SK-MEL-5 (cell line): ENCODE measurements at places on chromosomes 13 and 19. TPM values are rescaled to one million over a fixed set of nuclear protein-coding genes. Genes with fewer than 3 reads are reported as not detected.
A peak's percentile ranks its signal among the peaks of the same experiment; 100 is the strongest.

DNA sequence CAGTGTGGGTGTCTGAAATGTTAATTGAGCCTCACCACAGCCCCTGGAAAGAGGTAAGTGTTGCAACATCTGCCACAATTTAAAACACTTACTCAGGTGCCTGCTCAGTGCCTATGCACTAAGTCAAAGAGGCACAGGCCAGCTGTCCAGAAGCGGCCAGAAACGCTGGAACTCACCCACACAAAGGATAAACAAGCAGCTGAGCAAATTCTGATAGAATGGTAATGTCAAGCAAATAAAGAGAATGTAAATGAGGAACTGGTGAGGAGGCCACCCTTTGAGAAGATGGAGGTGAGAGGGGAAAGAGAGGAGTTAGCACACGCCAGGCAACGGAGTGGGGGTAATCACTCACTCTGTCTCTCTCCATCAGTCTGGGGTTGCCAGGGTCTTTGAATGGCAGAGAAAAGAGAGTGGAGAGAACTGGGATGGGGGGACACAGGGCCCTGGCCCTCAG is 67.7 kb upstream of the SERP2 start:
- DNase-seq: no peak

GRCh38 chr13:74743992-74744391 is 609.8 kb upstream of the KLF12 start:
- DNase-seq: no peak

DNA sequence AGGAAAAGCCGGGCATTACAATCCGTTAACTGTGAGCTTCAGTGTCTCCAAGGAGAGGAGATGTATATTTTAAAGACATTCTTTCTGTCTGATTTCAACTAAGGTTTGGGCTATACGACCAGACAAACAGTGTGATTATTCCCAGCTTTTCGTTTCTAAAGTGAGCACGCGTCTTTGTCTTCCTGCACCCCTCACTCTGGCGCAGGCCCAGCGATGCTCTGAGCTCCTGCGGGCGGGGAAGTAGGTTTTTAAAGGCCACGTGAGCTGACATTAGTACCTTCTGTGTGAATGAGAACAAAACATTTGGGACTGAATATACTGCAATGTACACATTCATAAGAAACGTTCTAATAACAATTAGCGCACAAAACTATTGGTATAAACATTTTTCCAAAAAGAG is 15.3 kb upstream of the RANBP3 start:
- no peak for DNase-seq

ZNF610 gene
- 2.2 and 3.2 TPM in 2 replicates for total RNA-seq

ZNF285 gene
- 2.6 and 3.6 TPM in 2 replicates for total RNA-seq

- DNase-seq: no peak
These were observed 68.3 kb upstream of the DACH1 start for GRCh38 chr13:71935166-71935840.

GRCh38 chr19:7068599-7068998 is 904 bp upstream of the ZNF557 start:
- no peak for DNase-seq

DNA sequence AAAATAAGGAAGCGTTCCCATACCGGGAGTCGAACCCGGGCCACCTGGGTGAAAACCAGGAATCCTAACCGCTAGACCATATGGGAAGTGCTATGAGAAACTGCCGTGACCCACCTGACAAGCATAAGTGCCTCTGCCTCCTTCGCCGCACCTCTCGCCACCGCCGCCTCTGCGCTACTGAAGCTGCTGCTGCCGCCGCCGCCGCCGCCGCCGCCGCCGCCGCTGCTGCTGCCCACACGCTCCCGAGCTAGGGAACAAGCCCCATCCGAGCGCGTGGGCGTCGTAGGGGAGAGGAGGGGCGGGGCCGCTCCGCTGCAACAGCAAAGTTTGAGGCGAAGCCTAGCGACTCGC is 610 bp upstream of the WBP4 start:
- peak; percentile 86 for DNase-seq

GNA15 gene
- not detected in 2 replicates for total RNA-seq

MTRF1 gene
- total RNA-seq: 18.3 and 26.7 TPM in 2 replicates

DNA sequence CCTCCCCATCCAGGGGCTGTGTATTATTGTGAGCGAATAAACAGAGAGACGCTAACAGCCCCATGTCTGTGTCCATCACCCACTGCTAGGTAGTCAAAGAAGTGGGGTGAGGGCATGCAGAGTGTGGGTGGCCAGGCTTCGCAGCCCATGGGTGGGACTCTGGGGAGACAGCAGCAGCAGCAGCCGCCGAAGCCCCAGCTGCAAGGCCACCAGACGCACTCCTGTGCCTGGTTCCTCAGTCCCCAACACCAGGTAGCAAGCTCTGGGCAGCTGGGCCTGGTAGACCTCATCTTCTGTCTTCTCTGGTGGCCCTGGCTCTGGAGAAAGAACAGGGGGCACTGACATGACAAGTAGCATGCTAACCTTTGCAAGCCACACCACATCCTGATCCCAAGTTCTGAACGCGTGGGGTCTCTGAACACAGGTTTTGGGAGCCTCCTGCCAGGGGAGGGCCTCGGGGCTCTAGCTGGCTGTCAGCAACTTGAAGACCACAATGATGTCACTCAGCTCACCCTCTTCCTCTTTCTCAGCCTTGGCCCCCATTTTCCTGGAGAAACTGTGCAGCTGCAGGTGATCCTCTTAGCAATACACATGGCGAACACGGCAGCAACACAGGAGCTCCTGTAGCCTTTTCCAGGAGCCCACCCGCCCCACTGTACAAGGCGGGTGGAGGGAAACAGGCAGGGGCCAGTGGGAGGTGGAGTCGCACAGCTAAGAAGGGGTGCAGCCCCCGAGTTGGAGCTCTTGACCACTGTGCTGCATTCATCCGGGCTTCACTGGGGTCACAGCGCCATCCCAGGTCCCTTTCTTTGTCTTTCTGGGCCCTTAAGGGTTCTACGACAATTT is 5.8 kb downstream of the FUZ start:
- DNase-seq: no peak

DNA sequence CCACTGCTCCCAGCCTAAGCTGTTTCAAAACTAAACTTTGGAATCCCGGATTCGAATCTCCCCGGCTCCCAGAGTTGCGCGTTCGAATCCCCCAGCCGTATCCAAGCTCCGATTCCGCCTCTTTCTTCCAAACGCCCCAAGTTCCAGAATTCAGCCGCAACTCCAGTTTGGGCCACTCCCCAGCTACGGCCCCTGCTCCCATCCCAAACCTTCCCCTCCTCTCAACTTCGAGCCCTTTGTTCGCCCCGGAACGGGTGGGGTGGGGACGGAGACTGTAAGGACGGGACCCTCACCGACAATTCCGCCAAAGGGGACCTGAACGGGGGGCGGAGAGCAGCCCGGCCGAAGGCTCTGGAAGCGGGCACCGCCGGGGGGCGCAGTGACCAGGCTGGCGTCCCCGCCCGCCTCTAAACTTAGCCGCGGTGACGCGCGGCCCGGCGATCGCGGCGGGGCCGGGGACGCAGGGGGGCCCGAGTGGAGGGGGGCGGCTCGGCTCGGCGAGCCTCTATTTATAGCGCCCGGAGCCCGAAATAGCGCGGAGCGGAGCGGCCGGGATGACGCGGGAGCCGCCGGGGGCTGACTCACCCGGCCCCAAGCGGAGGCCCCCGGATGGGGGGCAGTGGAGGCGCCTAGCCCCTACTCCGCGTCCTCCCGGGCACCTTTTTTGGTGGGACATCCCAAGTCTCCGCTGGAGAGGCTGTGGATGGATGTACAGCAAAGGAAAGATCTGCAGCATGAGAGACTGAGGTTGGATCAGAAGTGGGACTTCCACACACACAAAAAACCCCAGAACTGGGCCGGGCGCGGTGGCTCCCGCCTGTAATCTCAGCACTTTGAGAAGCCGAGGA is 4.9 kb upstream of the ERCC1 start:
- DNase-seq: no peak

- peak; percentile 93 for DNase-seq
These were observed at the start of gene ZNF616 for GRCh38 chr19:52139252-52140031. Gene ZNF616 (minus strand): TSS chr19:52139938. CDS start chr19:52130512, 9,426 bp downstream.

- DNase-seq: no peak
These were observed 78.8 kb downstream of the SPRY2 start for GRCh38 chr13:80262051-80262695.

KIR3DL2 gene
- total RNA-seq: not detected in 2 replicates

FUT3 gene
- total RNA-seq: 3.0 and 3.3 TPM in 2 replicates

DNA sequence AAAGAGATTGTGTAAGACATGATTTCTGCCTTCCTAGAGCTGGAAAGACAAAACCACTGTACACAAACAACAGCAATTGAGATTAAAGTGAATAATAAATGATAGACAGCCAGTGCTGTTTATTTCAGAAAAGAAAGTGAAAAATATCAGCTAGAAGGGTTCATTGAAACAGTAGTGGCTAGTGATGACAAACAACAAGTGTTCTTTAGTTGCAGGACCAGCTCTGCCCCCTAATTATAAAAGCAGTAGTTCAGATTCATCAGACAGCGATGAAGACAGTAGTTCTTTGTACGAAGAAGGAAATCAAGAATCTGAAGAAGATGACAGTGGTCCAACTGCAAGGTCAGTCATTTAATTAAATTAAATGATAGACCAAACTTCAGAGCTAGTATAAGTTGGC is 14.8 kb downstream of the GPALPP1 start:
- DNase-seq: peak; percentile 54

GRCh38 chr13:45341799-45342500 is 967 bp upstream of the TPT1 start:
- peak; percentile 55 for DNase-seq

NCR1 gene
- total RNA-seq: not detected in 2 replicates

SMARCA4 gene
- 5.8 and 7.2 TPM in 2 replicates for total RNA-seq

BRCA2 gene
- total RNA-seq: 11.4 and 17.7 TPM in 2 replicates
